ENCODE measurements at places on chromosomes 2 and 18. TPM values are rescaled to one million over a fixed set of nuclear protein-coding genes. Genes with fewer than 3 reads are reported as not detected.

DNA sequence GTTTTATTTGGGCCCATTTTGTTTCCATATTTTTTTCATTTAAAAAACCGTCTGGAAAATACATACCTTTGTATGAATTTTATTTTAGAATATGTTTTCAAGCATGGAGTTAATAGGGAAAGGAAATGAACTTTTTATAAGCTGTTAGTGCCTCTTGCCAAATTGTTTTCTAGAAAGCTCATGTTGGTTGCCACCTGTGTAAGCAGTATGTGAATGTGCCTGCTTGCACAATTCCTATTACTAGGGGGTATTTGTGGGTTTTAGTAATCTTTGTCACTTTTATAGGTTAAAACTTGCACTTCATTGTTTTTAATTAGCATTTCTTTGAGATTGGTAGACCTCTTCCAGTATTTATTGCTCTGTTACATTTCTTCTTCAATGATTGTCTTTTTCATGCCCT lies 107.3 kb downstream of the TANC1 start:
- no peak for DNase-seq
- H3K36me3 ChIP-seq, result no peaks in the 10 kb centered on the region
- H3K27ac ChIP-seq, result no peak overlapping the region
- H3K4me1 ChIP-seq, result no peaks in the 10 kb centered on the region

DNA sequence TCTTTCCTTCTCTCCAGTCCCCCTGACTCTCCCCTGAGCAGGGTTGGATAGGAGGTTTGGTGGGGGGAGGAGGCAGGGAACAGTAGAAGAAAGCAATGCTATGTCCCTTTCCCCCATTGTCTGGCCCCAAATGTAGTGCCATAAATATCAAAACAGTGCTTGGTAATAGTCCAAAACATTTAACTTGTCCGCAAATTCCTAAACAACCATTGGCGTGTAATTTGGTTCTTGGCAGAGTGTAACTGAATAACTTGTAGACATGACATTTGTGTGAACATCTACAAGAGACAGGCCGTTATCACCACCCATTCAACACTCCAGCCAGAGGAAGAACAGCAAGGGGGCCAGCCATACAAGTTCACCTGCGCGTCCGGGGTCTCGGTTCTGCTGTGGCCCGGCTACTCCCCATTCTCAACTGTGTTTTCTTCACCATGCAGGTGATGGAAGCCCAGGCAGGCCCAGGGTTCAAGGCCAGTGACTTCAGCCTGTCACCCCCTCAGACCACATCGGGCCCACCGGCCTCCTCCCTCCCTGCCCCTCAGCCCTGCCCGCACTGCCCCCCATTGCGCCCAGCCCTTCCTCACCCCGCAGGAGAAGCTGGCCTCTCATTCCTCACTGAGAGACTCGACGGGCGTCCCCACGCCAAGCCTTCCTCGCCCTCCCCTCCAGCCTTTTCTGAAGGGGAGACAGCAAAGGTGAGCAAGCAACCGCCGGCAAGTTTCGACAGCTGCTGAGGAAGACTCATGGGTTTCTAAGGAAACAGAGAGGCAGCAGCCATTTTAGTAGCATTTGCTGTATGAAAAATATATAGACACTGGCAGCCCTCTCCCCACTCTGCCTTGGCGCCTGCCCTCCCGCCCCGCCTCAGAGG lies 699 bp upstream of the RAPGEF4 start:
- H3K36me3 ChIP-seq, result no peaks in the 10 kb centered on the region
- peak; percentile 37 for DNase-seq

VAMP8 gene
- total RNA-seq, result 112 TPM

GRCh38 chr2:220466251-220466691 lies 838.8 kb downstream of the SLC4A3 start:
- no peaks in the 10 kb centered on the region for H3K4me1 ChIP-seq
- no peaks in the 10 kb centered on the region for H3K27me3 ChIP-seq
- no peak for DNase-seq
- no peak overlapping the region for H3K4me3 ChIP-seq

TOGARAM2 gene
- total RNA-seq, result 9.6 TPM

CCDC178 gene
- total RNA-seq, result not detected

- no peak overlapping the region for H3K4me3 ChIP-seq
- no peaks in the 10 kb centered on the region for H3K4me1 ChIP-seq
- no peak overlapping the region for H3K27ac ChIP-seq
- no peak for DNase-seq
These were observed 179.9 kb downstream of the ETAA1 start for GRCh38 chr2:67576991-67577390.

PHOSPHO2 gene
- total RNA-seq, result 2.6 TPM

DNA sequence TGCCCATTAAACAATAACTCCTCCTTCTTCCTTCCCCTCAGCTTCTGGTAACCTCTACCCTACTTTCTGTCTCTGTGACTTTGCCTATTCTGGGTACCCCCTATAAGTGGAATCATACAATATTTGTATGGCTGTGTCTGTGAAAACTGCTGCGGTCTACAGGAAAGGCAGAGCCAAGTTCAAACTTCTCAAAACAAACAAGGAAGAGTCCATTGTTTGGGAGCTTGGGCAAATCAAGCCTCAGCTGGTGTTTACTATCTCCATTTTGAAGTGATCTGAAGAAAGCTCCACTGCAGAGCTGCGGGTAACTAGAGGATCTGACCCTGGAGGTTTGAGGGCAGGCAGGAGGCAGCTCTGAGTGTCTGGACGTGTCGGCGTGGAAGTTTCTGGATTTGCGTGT lies 48.6 kb upstream of the DAPL1 start:
- H3K4me3 ChIP-seq, result no peak overlapping the region
- H3K36me3 ChIP-seq, result no peaks in the 10 kb centered on the region
- H3K4me1 ChIP-seq, result no peaks in the 10 kb centered on the region
- H3K27ac ChIP-seq, result no peak overlapping the region
- H3K27me3 ChIP-seq, result peaks cover 25% of the 10 kb centered on the region

- no peak for DNase-seq
- H3K27ac ChIP-seq, result no peak overlapping the region
- peak overlapping the region; percentile 72 for H3K4me3 ChIP-seq
- H3K36me3 ChIP-seq, result peaks cover 3% of the 10 kb centered on the region
- H3K27me3 ChIP-seq, result peaks cover 68% of the 10 kb centered on the region
- H3K4me1 ChIP-seq, result peaks cover 18% of the 10 kb centered on the region
These were observed 50.2 kb upstream of the PAIP2B start for GRCh38 chr2:71277147-71277475.

AP1S3 gene
- total RNA-seq, result 10.1 TPM

GRCh38 chr2:228768818-228769217 lies 502.3 kb downstream of the PID1 start:
- DNase-seq, result no peak
- H3K4me1 ChIP-seq, result no peaks in the 10 kb centered on the region
- H3K27ac ChIP-seq, result no peak overlapping the region
- H3K36me3 ChIP-seq, result no peaks in the 10 kb centered on the region
- no peak overlapping the region for H3K4me3 ChIP-seq
- H3K27me3 ChIP-seq, result no peaks in the 10 kb centered on the region

- no peak overlapping the region for H3K4me3 ChIP-seq
- H3K4me1 ChIP-seq, result peaks cover 15% of the 10 kb centered on the region
- no peak overlapping the region for H3K27ac ChIP-seq
- H3K27me3 ChIP-seq, result no peaks in the 10 kb centered on the region
- no peaks in the 10 kb centered on the region for H3K36me3 ChIP-seq
These were observed 151.5 kb upstream of the PKDCC start for GRCh38 chr2:41896186-41896846.

DNA sequence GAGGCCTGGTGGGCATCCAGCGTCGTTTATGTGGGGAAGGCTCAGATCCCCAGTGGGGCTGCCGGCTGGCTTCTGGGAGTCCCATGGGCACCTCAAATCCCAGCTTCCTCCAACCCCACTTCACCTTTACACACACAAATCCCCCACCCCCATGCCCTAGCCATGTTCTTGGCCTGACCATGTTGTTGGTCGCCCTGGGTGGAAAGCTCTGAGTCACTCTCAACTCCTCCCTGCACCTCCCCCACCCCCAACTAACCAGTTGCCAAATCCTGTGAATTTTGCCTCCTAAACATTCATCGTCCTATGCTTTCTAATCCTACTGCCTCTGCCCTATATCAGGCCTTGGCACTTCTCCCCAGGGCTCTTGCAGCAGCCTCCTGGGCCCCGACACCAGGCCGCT lies 6.4 kb downstream of the TNS1 start:
- no peak for DNase-seq
- H3K4me1 ChIP-seq, result no peaks in the 10 kb centered on the region

- H3K27me3 ChIP-seq, result no peaks in the 10 kb centered on the region
- H3K4me3 ChIP-seq, result no peak overlapping the region
- no peak for DNase-seq
- H3K27ac ChIP-seq, result peak overlapping the region; percentile 9
- H3K4me1 ChIP-seq, result peaks cover 63% of the 10 kb centered on the region
These were observed 10.8 kb downstream of the GLS start for GRCh38 chr2:190891372-190891771.

PCARE gene
- not detected for total RNA-seq

TCF23 gene
- not detected for total RNA-seq

GRCh38 chr2:13201924-13202323 lies 485.2 kb downstream of the TRIB2 start:
- no peaks in the 10 kb centered on the region for H3K36me3 ChIP-seq
- peaks cover 7% of the 10 kb centered on the region for H3K27me3 ChIP-seq
- H3K4me3 ChIP-seq, result no peak overlapping the region

DNA sequence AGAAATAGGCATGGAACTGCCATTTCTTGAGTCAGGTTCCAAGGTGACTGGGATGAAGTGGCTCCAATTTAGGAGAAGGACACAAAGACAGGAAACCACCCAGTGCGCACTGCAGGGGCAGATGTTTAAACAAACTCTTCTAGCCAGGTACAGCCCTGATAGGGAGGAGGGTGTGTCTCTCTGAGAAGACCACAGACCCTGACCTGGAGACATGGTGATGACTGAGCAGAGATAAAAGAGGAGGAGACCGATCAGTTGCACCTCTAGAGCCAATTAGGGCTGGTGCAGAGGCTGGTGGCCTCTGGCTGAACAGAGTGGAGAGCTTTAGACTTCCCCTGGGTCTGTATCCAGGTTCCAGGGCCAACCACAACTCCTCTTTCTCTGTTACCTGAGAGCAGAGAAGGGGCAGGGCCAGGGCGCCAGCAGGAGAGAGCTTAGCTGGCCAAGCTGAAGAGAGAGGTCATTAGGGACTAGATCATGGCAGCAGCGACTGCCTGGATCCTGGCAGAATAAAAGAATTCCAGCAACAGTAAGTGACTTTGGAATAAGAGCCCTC lies 5.4 kb upstream of the SPOPL start:
- no peak overlapping the region for H3K4me3 ChIP-seq
- DNase-seq, result no peak
- H3K27me3 ChIP-seq, result no peaks in the 10 kb centered on the region
- H3K4me1 ChIP-seq, result peaks cover 11% of the 10 kb centered on the region
- no peak overlapping the region for H3K27ac ChIP-seq

CYP26B1 gene
- total RNA-seq, result not detected

OBSL1 gene
- total RNA-seq, result 0.83 TPM

DNA sequence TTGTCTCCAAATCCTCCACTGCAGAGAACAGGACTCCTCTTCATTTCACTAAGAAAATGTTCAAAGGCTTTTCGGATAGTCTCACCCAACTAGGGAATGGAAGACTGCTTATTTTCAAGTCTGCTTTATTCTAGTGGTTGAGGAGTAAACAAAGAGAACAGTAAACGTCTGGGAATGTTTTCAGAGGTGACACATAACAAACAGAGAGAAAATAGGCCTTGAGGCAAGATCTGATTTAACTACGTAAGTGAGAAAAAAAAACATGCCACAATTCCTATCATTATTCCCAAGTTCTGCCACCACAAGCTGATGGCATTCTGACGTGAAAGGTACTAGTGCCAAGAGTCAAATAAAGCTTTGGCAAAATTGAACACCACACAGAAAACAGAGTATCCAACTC lies 16.7 kb upstream of the WIPF1 start:
- H3K4me3 ChIP-seq, result no peak overlapping the region
- peaks cover 20% of the 10 kb centered on the region for H3K36me3 ChIP-seq
- H3K27ac ChIP-seq, result peak overlapping the region; percentile 70

C2orf15 gene
- total RNA-seq, result 0.48 TPM

CTAGE1 gene
- not detected for total RNA-seq
